ENCODE measurements at places on chromosomes 7 and 10.
A peak's percentile ranks its signal among the peaks of the same experiment; 100 is the strongest.

DNA sequence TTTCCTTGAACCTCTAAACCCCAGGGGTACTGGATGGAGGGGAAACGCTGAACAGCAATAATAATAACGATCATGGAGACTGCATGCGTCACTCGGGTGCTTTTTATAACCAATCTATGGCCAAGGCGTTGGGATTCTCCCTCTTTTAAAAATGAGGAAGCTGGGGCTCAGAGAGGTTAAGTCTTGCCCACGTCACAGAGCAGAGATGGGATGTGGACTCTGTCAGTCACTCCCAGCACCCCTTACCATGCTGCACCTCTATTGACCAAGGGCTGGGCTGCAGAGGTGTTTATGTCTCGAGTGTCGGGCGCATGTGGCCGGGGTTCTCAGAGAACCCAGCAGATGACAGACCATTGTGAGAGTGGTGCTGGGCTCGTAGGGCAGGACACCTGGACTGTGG lies 129.9 kb downstream of the CDH23 start:
- DNase-seq: no peak

- DNase-seq: no peak
Measured at GRCh38 chr10:87916515-87916914, 53.1 kb downstream of the PTEN start.

DNA sequence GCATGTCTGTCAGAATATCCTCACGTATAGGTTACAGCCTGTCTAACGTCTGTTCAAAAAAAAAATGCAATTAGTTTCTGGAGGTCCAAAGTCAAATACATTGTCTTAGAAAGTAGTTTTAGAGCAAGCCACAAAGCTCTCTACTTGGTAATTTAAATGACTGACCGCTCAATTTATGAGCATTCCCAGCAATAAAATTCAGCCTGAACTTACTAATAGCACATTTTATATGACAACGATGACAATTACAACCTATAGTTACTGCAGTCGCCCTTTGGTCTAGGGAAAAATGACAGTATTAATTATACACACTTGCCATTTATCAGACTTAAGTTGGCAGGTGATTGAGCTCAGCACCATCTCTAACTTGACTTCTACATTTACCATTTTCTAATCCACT lies 425.8 kb upstream of the STEAP1 start:
- DNase-seq: no peak

GRCh38 chr10:34539533-34540315 lies 275.4 kb downstream of the PARD3 start:
- peak; percentile 86 for DNase-seq

DNA sequence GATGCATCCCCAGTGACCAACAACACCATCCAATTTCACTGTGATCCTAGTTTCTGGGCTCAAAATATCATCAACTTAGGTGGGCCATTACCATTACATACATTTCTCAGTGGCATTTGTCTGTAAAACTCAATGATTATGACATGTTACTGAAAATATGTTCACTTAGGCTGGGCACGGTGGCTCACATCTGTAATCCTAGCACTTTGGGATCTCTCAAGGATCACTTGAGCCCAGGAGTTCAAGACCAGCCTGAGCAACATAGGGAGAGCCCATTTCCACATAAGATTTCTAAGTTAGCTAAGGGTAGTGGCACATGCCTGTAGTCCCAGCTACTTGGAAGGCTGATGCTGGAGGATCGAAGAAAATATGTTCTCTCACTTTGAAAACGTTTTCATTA lies 91.0 kb downstream of the TRIM24 start:
- DNase-seq: no peak
